Keratinocyte (primary cell): ENCODE measurements at places on chromosomes 12 and 14. TPM values are rescaled to one million over a fixed set of nuclear protein-coding genes. Genes with fewer than 3 reads are reported as not detected.

GRCh38 chr14:104794099-104794498 lies 1.4 kb downstream of the AKT1 start:
- peaks cover 15% of the 10 kb centered on the region for H3K36me3 ChIP-seq
- H3K27me3 ChIP-seq, result peaks cover 13% of the 10 kb centered on the region
- H3K4me3 ChIP-seq, result peak overlapping the region; percentile 87
- DNase-seq, result peak; percentile 26
- peaks cover 20% of the 10 kb centered on the region for H3K4me1 ChIP-seq

GRCh38 chr12:25264862-25265261 lies 14.1 kb upstream of the KRAS start:
- no peak for DNase-seq
- H3K4me3 ChIP-seq, result no peak overlapping the region

DNA sequence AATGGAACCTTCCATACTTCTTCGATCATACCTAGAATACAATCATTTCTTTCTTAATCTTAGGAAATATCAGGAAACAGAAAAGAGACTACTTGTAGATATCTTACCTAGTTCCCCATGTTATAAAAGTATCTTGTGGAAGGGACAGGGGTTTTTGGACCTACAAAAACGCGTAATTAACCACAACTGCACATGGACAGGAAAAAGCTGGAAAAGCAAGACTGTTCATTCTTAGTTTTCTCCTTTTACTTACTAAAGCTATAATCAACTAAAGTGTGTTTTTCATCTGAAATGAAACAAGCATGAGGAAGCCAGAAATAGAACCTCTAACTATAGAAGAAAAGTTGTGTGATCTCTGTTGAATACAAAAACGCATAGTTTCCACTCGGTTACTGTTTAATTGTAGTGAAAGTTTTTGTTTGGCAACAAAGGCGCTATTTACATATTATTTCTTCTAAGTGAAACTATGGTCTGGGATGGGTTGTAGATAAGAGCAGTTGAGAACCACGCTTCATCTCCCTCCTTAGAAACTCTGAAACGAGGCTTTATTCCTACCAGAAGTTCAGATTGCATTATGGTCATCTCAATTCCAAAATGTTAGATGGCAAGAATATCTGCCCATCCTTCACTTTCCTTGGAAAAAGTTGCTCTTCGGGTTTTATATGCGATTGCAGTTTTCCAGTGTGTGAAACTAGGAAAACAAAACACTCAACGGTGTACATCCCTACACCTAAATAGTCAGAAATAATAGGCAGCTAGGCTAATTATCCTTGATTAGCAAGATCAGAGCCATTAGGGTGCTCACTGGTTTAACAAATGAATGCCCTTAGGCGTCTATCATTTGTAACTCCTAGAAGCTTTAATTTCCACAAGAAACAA lies 1.1 kb downstream of the BCAT1 start:
- peak overlapping the region; percentile 79 for H3K27ac ChIP-seq
- H3K4me3 ChIP-seq, result peak overlapping the region; percentile 44
- DNase-seq, result no peak
- peaks cover 16% of the 10 kb centered on the region for H3K4me1 ChIP-seq
- no peaks in the 10 kb centered on the region for H3K27me3 ChIP-seq

GRCh38 chr12:104131609-104132008 lies 6.4 kb downstream of the NFYB start:
- H3K4me3 ChIP-seq, result no peak overlapping the region
- H3K4me1 ChIP-seq, result peaks cover 5% of the 10 kb centered on the region

- H3K4me3 ChIP-seq, result peak overlapping the region; percentile 1
- H3K27ac ChIP-seq, result no peak overlapping the region
- DNase-seq, result no peak
- peaks cover 71% of the 10 kb centered on the region for H3K4me1 ChIP-seq
Observed at GRCh38 chr12:52189376-52190174, 2.2 kb downstream of the KRT80 start.

- no peak overlapping the region for H3K27ac ChIP-seq
- no peaks in the 10 kb centered on the region for H3K27me3 ChIP-seq
- no peaks in the 10 kb centered on the region for H3K36me3 ChIP-seq
- no peak overlapping the region for H3K4me3 ChIP-seq
- DNase-seq, result no peak
Observed at GRCh38 chr14:88882236-88882635, 57.8 kb downstream of the TTC8 start.

DNA sequence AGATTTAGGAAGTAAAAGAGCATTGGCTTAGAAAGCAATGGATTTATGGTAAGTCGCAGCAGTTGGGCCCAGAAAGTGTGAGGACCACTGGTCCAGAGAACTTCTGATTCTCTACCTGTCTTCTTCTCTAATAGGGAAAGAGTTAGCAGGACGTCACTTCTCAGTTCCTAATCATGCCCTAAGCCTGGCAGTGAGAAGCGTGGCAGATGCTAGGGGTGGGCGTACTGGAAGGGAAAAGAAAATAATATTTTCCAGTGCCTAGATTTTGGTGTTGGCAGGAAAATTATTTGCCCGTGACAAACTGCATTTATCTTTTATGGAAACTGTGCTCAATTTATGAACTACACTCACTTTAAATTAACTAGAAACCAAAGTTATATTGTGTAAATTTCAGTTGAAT lies 212.3 kb downstream of the PPFIA2 start:
- no peaks in the 10 kb centered on the region for H3K36me3 ChIP-seq
- H3K27ac ChIP-seq, result no peak overlapping the region
- no peak for DNase-seq
- H3K4me1 ChIP-seq, result no peaks in the 10 kb centered on the region
- no peak overlapping the region for H3K4me3 ChIP-seq

GRCh38 chr14:24059841-24060388 lies 8.1 kb downstream of the CARMIL3 start:
- H3K27ac ChIP-seq, result no peak overlapping the region
- DNase-seq, result no peak
- no peaks in the 10 kb centered on the region for H3K36me3 ChIP-seq
- no peaks in the 10 kb centered on the region for H3K4me1 ChIP-seq

- peaks cover 37% of the 10 kb centered on the region for H3K27me3 ChIP-seq
- no peak for DNase-seq
- no peaks in the 10 kb centered on the region for H3K4me1 ChIP-seq
- H3K27ac ChIP-seq, result no peak overlapping the region
- H3K36me3 ChIP-seq, result no peaks in the 10 kb centered on the region
Observed at GRCh38 chr12:48988030-48988649, 10.0 kb downstream of the WNT1 start.

DNA sequence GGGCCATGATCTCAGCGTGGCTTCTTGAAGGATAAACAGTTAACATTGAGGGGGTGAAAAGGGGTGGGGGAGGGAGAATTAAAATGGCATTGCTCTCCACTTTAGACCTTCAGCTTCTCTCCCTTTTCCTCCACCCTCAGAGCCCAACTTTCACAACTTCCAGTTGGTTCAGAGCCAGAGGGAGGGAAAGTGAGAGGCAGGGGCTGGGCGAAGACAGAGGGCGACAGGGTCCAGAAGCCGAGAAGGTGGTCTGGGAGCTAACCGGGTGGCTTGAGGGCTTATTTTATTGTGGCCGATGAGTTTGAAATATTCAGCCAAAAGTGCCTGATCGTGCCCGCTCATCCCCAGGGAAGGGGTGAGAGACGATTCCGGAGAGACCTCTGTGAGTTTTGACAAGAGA lies 4.1 kb downstream of the BMP4 start:
- peaks cover 10% of the 10 kb centered on the region for H3K4me1 ChIP-seq
- no peaks in the 10 kb centered on the region for H3K36me3 ChIP-seq
- H3K27ac ChIP-seq, result no peak overlapping the region
- H3K4me3 ChIP-seq, result no peak overlapping the region

GRCh38 chr14:96895658-96896271 lies 98.6 kb downstream of the VRK1 start:
- H3K27ac ChIP-seq, result no peak overlapping the region
- no peaks in the 10 kb centered on the region for H3K36me3 ChIP-seq
- H3K4me3 ChIP-seq, result no peak overlapping the region
- no peak for DNase-seq

DNA sequence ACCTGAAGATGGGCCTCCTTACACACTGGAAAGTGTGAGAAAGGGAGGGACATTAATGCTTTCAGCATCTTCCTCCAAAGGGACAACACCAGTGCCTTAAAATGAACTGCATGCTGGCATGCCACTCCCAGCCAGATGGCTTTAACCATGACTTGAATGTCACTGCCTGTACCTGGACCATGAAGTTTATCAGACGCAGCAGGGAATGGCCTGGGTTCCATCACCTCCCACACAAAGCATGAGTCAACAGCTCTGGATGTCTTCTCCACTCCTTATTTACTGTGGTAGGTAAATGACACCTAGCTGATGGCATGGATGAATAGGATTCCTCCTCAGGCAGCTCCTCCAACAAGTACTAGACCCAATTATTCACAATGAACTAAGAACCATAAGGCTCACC lies 645.6 kb downstream of the SOX5 start:
- H3K4me1 ChIP-seq, result no peaks in the 10 kb centered on the region
- H3K27ac ChIP-seq, result no peak overlapping the region
- H3K4me3 ChIP-seq, result no peak overlapping the region
- no peaks in the 10 kb centered on the region for H3K27me3 ChIP-seq
- no peaks in the 10 kb centered on the region for H3K36me3 ChIP-seq

DNA sequence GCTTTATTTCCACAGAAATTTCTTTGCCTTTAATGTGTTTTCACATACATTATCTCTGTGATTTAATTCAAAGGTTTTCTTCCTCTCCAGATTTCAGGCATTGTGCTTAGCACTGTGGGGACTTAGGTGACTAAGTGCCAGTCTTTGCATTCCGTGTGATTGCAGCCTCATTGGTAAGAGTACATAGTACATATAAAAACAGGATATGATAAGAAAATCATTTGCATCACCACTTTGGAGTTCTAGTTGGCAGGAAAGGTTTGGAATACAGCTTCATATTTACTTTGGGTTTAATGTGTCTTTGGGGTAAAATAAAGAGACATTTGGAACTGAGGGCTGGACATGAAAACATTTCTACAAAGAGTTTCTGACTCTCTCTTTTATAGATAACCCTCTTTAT lies 37.8 kb upstream of the C12orf75 start:
- H3K4me1 ChIP-seq, result peaks cover 4% of the 10 kb centered on the region
- no peak overlapping the region for H3K4me3 ChIP-seq
- no peaks in the 10 kb centered on the region for H3K27me3 ChIP-seq
- no peaks in the 10 kb centered on the region for H3K36me3 ChIP-seq

GRCh38 chr14:34693228-34693939 lies 21.0 kb downstream of the CFL2 start:
- peak overlapping the region; percentile 6 for H3K27ac ChIP-seq
- H3K4me3 ChIP-seq, result no peak overlapping the region
- no peaks in the 10 kb centered on the region for H3K27me3 ChIP-seq
- peaks cover 7% of the 10 kb centered on the region for H3K4me1 ChIP-seq
- DNase-seq, result no peak
- H3K36me3 ChIP-seq, result no peaks in the 10 kb centered on the region

DNA sequence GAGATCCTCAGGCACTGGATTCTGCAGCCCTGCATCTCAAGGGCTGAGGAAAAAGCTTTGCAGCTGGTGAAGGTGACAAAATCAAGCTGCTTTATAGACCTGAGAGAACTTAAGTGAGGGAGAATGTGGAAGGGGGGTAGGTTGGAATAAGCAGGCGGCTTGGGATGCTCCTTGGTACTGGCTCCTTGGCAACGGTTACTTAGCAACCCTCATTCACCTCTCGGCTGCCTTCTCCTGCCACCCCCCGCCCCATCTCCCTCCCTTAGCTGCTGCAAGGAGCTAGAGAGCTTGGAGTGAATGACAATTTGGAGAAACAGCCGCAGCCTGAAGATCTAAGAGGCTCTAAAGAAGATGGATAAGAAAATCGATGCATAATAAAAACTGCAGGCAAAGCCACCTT lies 44.1 kb upstream of the CISTR start:
- no peak overlapping the region for H3K27ac ChIP-seq
- no peaks in the 10 kb centered on the region for H3K36me3 ChIP-seq
- H3K4me3 ChIP-seq, result no peak overlapping the region
- H3K4me1 ChIP-seq, result peaks cover 6% of the 10 kb centered on the region
- no peaks in the 10 kb centered on the region for H3K27me3 ChIP-seq

- H3K27ac ChIP-seq, result no peak overlapping the region
- H3K4me3 ChIP-seq, result no peak overlapping the region
- no peak for DNase-seq
- H3K27me3 ChIP-seq, result no peaks in the 10 kb centered on the region
Observed at GRCh38 chr12:14691560-14691959, 4.8 kb downstream of the GUCY2C start.

DNA sequence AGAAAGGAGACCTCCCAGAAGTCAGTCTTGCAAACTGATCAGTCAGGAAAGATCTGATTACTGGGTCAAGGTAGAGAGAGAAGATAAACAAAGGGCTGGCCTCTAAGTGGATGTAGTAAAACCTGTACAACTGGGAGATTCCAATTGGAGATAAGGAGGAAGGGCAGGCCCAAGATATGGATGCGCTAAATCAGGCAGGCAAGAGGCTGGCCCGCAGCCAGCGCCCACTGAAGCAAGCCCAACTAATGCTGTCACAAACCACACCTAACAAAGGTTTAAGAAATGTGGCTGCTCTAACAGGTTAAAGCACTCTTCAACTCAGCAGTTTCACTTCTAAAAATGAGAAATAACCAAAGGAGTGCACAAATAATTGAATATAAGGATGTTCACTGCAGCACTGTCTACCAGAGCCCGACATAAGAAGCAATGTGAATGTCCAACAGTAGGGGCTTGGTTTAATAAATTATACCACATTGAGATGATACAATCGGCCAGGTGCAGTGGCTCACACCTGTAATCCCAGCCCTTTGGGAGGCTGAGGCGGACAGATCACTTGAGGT lies 4.7 kb downstream of the GLTP start:
- no peak overlapping the region for H3K4me3 ChIP-seq
- H3K36me3 ChIP-seq, result peaks cover 2% of the 10 kb centered on the region
- H3K27ac ChIP-seq, result no peak overlapping the region
- no peaks in the 10 kb centered on the region for H3K27me3 ChIP-seq
- DNase-seq, result no peak

GRCh38 chr12:79534029-79534867 lies 156.5 kb downstream of the PAWR start:
- no peak for DNase-seq
- H3K4me1 ChIP-seq, result no peaks in the 10 kb centered on the region
- no peaks in the 10 kb centered on the region for H3K27me3 ChIP-seq

DNA sequence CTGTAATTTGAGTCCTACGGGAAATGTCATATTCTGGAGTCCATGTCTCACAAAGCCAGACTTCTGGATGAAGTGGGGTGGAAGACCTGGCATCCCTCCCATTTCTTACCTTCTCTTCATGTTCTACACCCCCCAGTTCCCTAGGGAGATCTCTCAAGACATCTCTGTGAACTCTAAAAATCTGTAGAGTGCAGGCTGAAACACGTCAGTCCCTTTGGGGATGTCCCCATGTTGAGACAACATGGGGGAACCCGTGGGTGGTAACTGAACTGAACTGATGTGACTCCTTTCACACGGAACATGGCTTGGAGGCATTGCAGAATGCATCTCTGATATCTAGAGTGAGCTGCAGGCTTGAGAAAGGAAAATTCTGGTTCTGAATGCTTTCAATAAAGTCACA lies 15.2 kb downstream of the SERPINA12 start:
- H3K27ac ChIP-seq, result no peak overlapping the region
- DNase-seq, result no peak
- H3K36me3 ChIP-seq, result no peaks in the 10 kb centered on the region
- no peak overlapping the region for H3K4me3 ChIP-seq
- peaks cover 3% of the 10 kb centered on the region for H3K27me3 ChIP-seq
- H3K4me1 ChIP-seq, result no peaks in the 10 kb centered on the region

Gene DLGAP5
- 1.3 to 15.3 TPM (median 9.1 TPM) in 3 replicates for polyA plus RNA-seq

Gene TAS2R43
- polyA plus RNA-seq, result 0.34 TPM in 1 of 3 replicates, not detected in the others

Gene IFNG-AS1
- polyA plus RNA-seq, result not detected in 3 replicates

Gene DLK1
- polyA plus RNA-seq, result not detected in 3 replicates

Gene AQP6
- polyA plus RNA-seq, result 0.28 to 0.57 TPM (median 0.45 TPM) in 3 replicates

Gene SMIM41
- polyA plus RNA-seq, result not detected in 3 replicates

Gene SPTSSA
- 34.6 to 43.9 TPM (median 42.3 TPM) in 3 replicates for polyA plus RNA-seq

Gene FAM181A
- polyA plus RNA-seq, result 0.04 TPM in 1 of 3 replicates, not detected in the others

Gene SYNJ2BP
- 19.3 to 31.4 TPM (median 20.6 TPM) in 3 replicates for polyA plus RNA-seq

Gene GCH1
- polyA plus RNA-seq, result 1.9 to 3.4 TPM (median 2.5 TPM) in 3 replicates
